Islet precursor cell (in vitro differentiated cells): ENCODE measurements at places on chromosomes 3 and 15.
A peak's percentile ranks its signal among the peaks of the same experiment; 100 is the strongest.

DNA sequence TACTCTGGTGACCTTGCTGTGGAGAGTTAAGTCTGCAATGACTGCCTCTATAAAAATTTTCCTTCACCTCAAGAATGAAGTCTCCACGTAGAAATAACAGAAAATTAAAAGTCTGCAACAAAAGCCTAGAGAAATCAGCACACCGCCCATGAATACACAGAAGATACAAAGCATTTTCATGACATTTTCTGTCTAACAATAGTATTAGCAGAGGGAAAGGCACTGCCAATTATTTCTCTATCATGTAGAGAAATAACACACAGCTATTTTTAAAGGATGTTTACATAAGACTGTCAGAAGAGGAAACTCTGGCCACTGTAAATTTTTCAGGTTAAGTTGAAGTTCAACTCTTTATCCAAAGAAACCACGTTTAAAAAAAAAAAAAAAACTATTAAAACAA is 80.8 kb downstream of the GSK3B start:
- no peak for DNase-seq

- no peak for DNase-seq
Measured at GRCh38 chr3:114460459-114460858, 166.6 kb downstream of the TIGIT start.

- no peak for DNase-seq
Measured at GRCh38 chr3:128167973-128168674, 14.8 kb downstream of the EEFSEC start.

- DNase-seq: peak; percentile 43
Measured at GRCh38 chr15:84811151-84811550, 6.0 kb upstream of the ALPK3 start.

- DNase-seq: no peak
Measured at GRCh38 chr15:79970624-79971434, at the start of gene BCL2A1. BCL2A1 (minus strand) TSS chr15:79971196; CDS start chr15:79971119, 77 bp downstream.

DNA sequence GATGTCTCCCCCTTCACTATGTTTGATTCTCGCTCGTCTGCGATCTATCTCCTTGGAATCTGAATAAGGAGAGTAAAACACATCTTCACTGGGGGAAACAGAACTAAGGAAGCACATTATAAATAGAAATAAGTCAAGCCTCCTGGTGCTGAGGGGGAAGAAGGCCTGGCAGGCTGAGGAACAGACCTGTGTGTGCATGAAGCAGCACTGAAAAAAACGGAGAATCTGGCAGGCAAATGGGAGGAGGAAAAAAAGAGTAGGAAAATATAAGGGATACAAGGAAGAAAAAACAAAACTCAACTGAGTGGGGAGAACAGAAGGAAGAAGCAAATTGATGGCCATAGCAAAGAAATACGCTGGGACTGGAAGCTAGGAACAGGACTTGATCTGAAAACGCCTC is 25.7 kb downstream of the PARP16 start:
- DNase-seq: no peak

- no peak for DNase-seq
Measured at GRCh38 chr3:154642145-154642544, 212.2 kb upstream of the GPR149 start.

GRCh38 chr15:55823191-55823670 is 80.3 kb upstream of the PRTG start:
- DNase-seq: no peak

GRCh38 chr15:78767331-78767951 is 43.8 kb downstream of the ADAMTS7 start:
- peak; percentile 46 for DNase-seq

- no peak for DNase-seq
Measured at GRCh38 chr3:65028024-65028423, 340.2 kb upstream of the ADAMTS9 start.

GRCh38 chr3:9785602-9786001 is 6.7 kb downstream of the TADA3 start:
- no peak for DNase-seq

DNA sequence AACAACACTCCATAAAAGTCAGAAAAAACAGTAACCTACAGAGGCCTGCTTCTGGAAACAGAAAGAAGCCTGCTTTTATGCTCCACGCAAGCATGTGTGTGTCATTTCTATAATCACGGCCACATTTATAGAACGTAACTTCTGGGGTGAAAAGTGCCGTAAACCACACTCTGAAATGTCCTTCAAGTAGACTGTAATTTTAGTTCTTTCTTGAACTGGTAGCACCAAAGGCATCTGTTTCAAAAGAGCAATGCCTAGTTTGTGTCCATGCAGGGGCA is 19.5 kb upstream of the CMTM7 start:
- no peak for DNase-seq

GRCh38 chr3:58624550-58624949 is 42.0 kb downstream of the FAM3D start:
- no peak for DNase-seq

DNA sequence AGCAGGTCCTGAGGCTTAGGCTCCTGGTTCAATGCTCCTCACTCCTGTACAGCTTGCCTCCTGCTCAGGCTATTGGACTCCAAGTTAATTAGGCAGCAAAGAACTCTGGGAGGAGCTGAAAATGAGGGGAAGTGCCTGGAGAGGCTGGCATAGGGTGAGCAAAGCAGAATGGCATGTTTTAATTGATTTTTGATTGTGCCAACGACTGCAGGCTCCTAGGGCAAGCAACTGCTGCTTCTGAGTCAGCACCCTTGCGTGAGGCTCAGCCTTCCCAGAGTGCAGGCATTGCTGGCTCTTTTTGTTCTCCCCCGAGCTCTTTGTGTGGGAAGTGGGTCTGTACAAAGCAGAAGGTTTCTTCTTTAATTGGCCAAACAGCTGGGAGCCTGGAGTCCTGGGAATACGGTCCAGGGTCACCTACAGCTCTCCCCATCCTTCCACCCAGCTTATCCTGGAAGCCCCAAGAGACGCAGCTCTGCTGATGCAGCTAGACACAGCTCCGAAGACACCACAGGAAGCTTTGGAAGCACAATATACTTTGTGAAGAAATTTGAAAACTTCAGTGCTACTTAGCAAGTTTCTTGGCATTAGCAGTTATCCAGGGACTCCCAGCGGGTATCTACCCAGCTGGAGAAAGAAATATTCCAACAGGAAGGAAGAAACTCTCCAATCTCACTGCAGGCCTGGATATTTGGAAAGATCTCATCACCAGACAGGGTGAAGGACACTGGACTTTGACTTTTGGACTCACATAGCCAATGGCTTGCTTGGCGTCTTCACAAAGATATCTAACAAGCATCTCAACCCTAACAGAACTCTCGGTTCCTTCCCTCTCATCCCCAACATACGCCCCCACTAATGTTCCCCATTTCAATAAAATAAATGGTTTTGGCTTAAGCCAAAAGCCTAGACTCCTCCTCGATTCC is 76.8 kb downstream of the BDH1 start:
- DNase-seq: peak; percentile 79
